ENCODE measurements at places on chromosomes 6 and 20.
A peak's percentile ranks its signal among the peaks of the same experiment; 100 is the strongest.

DNA sequence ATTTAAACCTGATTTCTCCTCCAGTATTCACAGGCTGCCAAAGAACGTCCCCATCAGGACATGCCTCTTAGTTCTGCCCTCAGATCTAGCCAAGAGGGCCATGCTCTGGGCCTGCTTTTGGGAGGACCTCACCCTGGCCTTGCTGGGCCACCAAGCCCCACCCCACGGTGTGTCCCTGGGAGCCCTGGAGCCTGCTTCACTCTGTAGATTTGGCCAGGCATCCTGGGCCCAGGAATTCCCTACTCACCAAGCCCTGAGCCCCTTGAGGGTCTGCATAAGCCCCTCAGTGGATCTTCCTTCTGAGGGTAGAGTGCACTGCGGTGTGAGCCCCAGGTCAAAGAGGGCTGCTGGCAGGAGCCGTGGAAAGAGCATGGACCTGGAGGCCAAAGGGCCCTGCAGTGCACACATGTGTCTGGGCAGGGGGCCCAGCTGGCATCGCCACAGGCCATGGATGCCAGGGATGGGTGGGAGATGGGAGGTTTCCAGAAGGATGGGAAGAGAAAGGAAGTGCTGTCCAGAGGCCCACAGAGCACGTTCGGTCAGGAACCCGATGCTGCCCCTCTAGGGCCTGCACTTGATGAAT is 98.0 kb downstream of the DACT2 start:
- DNase-seq = no peak

DNA sequence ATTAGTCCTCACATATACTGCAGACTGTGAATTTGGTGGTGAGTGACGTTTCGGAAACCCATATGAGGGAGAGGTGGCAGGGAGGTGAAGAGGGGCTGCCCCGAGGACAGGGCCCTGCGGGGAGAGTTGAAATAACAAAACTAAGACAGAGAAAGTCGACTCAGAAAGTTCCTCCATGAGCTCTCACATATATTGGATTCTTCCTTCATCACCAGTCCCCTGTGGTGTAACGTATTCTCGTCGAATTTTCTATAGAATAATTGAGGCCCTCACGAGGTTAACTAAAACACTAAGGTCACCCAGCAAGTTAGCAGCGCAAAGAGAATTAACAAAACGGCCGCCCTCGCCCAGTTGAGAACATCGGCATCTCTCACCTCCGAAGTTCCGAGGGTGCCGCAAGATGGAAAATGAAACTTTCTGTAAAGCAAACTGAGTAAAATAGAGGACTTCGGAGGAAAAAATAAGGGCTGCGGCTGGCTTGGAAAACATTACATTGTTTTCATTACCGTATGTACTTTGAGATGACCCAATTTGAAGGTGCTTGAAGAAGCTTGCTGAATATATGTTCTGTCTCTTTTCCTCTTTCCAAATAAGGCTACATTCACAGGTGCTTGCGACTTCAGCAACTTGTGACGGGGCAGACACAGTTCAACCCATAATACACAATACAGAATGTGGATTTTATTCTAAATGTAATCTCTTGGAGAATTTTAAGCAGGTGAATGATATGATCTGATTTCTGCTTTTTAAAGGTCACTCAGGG is 490.9 kb upstream of the JARID2 start:
- DNase-seq = peak; percentile 69

GRCh38 chr6:80021591-80021990 is 17.1 kb downstream of the TTK start:
- no peak for DNase-seq

- no peak for DNase-seq
Observed at GRCh38 chr20:52340036-52340634, 148.6 kb upstream of the ZFP64 start.

Data from GM12865 (cell line).